Articular chondrocyte of knee joint (primary cell): ENCODE measurements at places on chromosomes 6 and 20. TPM values are rescaled to one million over a fixed set of nuclear protein-coding genes. Genes with fewer than 3 reads are reported as not detected.

The ANGPT4 gene
- under 0.01 TPM in 1 of 2 replicates, not detected in the other for total RNA-seq

The WFDC5 gene
- total RNA-seq = not detected in 2 replicates

The PSORS1C1 gene
- total RNA-seq = 3.0 and 3.1 TPM in 2 replicates

The PLG gene
- not detected in 2 replicates for total RNA-seq
